HAP-1 (cell line): ENCODE measurements at places on chromosomes 2 and 18.
A peak's percentile ranks its signal among the peaks of the same experiment; 100 is the strongest.

DNA sequence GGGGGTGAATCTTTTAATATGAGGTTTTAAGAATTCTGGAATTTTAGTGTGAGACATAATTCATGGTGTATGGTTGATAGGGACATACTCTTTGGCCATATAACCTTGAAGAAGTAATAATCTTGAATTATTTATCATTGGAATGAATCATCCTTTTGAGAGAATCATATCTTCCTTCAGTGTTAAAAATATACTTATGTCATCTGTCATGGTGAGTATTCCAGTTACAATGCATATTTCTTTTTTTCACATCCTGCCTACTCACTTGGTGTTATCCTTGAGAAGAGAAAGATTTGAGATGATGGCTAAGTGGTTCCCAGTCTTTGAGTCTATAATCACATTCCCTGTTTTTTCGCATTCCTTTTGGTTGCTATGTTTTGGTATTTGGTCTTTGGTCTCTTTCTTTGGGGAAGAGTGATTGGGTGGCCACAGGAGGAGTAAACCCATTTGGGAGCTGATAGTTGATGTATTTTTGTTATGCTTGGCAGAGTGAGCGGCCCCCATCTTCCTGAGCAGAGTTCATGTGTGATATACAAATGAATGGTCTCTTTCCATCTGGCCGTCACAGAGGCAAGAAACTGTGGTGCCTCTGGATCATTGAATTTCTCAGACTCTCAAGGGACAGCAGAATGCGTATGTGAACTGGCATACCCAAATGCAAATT lies 21.6 kb downstream of the ASAP2 start:
- DNase-seq = no peak

GRCh38 chr2:85796341-85797262 lies 42.8 kb downstream of the ATOH8 start:
- no peak for DNase-seq

DNA sequence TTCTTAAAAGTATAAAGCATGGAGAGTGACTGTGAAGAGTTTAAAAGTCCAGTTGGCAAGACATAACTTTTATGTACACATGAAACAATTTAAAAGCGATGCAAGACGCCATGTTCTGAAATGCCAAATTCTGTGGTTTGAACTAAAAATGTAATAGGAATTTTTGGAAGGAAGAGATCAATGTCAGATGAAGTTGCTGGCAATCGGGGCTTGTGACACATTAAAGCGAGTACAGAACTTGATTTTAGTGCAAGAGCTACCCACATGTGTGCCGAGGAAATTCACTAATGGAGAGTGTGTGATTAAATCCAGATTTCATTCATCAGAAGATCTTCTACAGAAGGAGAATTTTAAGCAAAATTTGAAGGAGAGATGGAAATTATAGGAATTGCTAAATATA lies 220.2 kb upstream of the CCDC68 start:
- DNase-seq = no peak

GRCh38 chr2:190781604-190782198 lies 98.9 kb upstream of the GLS start:
- DNase-seq = peak; percentile 69

DNA sequence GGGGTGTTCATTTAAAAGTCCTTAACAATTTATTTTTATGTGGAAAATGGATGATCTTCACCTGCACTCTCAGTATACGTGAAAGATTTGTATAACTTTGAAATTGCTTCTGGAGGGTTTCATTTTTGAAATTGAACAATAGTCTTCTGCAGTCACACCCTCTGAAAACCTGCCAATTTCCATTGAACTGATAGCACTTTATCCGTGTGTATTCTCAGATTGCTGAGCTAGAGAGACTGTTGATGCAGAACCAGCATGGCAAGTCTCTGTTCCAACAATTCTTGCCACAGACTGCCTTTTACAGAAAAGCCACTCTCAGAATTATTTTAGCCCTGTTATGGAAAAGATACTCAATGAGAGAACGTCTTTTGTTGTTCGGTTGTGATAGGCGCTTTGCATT lies 6.6 kb upstream of the GULP1 start:
- DNase-seq = no peak

- peak; percentile 21 for DNase-seq
These were observed 725 bp downstream of the FBXO48 start for GRCh38 chr2:68466361-68466777.

- no peak for DNase-seq
These were observed 1.1 kb downstream of the EFHD1 start for GRCh38 chr2:232634206-232635150.

GRCh38 chr2:54945391-54946219 lies 104.6 kb downstream of the RTN4 start:
- DNase-seq = no peak

DNA sequence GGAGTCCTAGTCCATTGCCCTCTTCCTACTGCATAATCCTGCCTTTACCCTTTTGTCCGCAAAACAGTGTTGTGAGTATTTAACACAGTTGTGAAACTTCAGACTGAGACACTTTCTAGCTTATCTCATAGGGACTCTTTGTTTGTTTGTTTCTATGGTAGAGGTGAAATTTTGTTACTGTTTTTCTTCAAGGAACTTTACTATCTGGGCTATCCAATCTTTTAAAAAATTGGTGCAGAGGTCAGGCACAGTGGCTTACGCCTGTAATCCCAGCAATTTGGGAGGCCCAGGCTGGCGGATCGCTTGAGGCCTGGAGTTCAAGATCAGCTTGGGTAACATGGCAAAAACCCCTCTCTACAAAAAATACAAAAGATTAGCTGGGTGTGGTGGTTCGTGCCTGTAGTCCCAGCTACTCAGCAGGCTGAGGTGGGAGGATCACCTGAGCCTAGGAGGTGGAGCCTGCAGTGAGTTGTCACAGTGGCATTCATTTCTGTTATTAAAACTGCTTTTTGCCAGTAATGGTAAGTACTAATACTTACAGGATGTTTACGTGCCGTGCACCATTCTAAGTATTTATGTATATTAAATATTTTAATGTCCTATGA lies 18.8 kb downstream of the GMCL1 start:
- no peak for DNase-seq

GRCh38 chr2:1793001-1793867 lies 48.9 kb upstream of the PXDN start:
- DNase-seq = no peak

DNA sequence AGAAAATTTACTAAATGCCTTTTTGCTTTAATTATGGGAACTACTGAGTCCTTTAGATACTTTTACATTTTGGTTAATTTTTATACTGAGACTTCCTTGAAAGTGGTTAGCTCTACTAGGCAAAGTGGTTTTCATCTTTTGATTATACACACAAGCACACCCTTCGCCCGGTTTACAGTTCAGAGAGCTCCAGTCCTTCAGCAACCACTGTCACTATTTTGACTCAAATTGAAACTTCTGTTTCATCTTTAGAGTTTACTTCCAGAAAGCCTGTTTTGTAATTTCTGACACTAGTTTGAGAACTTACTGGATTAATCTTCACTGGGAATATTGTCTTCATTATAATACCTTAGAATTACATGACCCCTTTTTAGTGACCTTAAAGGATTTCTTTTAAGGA lies 140.3 kb upstream of the FOSL2 start:
- no peak for DNase-seq

DNA sequence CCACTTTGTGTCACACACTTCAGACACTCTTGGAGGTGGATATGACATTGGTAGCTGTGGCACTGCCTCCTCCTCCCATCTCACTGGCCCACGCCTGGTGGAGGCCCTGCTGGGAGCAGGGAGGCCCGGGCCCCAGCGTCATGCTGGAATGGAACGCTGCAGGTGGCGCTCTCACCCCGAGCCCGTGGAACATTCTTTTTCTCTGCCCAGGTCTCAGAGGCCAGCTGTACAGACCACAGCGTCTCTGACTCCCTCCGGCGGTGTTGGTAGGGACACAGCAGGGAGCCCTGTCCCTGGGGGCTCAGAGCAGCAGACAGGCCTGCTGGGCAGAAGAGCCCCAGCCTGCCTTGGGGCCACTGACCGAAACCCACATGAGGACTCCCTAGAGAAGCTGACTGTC lies 218.1 kb downstream of the TWIST2 start:
- DNase-seq = no peak

DNA sequence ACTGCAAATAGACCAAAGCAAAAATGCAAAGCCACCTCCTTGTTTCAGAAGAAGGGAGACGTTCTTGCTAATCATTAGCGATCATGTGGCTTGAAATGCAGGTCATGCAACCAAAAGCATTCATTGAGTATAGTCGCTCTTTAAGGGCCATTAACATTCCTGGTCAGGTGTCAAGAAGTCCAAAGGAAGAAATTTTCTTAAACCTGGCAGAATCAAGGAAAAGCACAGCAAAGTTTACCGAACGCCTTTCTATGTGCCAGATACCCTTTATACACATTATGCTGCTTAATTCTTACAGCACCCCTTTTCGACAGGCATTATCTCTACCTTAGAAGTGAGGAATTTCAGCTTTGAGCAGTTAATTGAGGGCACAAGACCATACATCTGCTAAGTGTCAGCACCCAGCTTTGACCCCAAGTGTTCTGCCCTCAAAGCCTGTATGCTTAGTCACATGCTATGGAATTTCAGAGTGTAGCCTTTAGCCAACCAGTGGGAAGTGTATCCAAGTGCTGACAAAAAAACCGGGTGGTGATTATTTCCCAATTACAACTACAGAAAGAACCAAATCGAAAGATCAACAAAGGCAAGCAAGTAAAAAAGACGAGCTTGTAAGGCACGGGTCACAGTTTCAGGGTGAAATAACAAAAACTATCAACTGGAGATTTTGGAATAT lies 70.8 kb downstream of the EPHA4 start:
- DNase-seq = no peak

GRCh38 chr2:172013396-172013795 lies 13.6 kb downstream of the METAP1D start:
- peak; percentile 94 for DNase-seq

DNA sequence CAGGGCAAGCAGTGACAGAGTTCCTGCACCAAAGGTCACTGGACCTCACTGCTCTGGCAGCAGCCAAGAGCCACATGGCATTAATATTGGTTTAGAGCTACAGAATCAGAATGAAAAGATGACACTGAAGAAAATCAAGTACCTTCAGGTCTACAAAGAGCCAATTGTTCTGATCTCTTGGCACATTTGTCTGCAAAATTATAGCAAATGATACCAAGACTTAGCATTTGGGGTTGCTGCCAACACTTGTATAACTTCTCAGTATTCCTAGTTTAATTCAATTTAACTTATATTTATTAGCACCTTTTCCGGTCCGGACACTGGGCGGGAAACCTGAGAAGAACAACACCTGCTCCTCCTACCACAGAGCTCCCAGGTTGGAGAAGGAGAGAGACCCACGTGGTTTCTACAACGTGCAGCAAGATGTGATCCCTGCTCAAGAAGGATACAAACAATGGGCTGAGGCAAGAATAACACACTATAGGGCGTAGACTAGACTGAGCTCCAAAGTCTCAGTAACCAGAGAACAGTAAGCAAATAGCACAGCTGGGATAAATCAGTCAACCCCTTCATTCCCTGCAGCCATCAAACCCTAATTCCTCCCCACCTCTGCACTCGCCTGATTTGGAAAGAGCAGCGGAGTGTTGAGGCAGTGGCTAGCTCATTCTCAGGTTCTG lies 2.4 kb downstream of the LRRC30 start:
- no peak for DNase-seq

- no peak for DNase-seq
These were observed 8.7 kb downstream of the CAPG start for GRCh38 chr2:85401464-85401805.

- DNase-seq = no peak
These were observed 49.0 kb upstream of the HAAO start for GRCh38 chr2:42841344-42841743.

DNA sequence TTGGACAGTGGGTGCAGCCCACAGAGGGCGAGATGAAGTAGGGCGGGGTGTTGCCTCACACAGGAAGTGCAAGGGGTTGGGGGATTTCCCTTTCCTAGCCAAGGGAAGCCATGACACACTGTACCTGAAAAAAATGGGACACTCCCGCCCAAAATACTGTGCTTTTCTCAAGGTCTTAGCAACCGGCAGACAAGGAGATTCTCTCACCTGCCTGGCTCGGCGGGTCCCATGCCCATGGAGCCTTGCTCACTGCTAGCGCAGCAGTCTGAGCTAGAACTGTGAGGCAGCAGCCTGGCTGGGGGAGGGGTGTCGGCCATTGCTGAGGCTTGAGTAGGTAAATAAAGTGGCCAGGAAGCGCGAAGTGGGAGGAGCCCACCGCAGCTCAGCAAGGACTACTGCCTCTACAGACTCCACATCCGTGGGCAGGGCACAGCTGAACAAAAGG lies 244.7 kb downstream of the NBAS start:
- no peak for DNase-seq

DNA sequence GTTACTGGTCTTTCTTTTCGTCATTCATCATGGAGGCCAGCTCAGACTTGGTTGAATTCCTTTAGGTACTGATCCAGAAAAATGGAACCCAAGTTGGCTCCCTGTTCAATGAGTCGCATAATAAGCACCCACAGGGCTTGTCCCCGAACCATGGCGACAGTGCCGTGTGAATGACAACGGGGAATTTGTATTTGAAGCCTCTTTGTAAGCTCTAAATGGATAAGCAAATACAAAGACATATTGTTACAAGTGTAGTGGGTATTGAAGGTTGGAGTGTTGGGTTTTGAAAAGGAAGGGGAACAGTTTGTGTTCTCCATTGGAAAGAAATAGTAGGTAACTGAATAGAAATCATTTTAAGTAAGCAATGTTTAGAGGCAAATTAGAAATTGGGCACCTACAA lies 288.9 kb downstream of the SLC4A3 start:
- no peak for DNase-seq

DNA sequence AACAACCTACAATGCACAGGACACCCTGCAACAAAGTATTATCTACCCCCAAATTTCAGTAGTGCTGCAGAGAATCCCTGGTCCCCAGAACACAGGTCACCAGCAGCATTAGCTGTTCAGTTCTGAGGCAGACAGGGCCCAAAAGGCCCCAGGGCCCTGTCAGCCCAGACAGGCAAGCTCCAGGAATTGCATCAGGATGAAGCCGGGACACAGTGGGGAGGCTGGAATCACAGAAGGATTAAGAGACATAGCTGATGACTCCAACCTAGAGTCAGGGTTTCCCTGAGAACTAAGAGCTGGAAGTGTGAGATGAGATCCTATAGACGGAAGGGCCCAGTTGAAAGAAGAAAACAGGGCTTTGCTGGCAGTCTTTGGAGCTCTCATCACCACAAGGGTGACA lies 148.1 kb downstream of the GALNT14 start:
- no peak for DNase-seq

GRCh38 chr18:48866028-48866733 lies 84.6 kb downstream of the SMAD7 start:
- no peak for DNase-seq

GRCh38 chr2:189179570-189179950 lies at the start of gene COL5A2:
TSS of gene COL5A2 (minus strand) at chr2:189179761. CDS start at chr2:189179604, 157 bp downstream.
- DNase-seq = peak; percentile 22

DNA sequence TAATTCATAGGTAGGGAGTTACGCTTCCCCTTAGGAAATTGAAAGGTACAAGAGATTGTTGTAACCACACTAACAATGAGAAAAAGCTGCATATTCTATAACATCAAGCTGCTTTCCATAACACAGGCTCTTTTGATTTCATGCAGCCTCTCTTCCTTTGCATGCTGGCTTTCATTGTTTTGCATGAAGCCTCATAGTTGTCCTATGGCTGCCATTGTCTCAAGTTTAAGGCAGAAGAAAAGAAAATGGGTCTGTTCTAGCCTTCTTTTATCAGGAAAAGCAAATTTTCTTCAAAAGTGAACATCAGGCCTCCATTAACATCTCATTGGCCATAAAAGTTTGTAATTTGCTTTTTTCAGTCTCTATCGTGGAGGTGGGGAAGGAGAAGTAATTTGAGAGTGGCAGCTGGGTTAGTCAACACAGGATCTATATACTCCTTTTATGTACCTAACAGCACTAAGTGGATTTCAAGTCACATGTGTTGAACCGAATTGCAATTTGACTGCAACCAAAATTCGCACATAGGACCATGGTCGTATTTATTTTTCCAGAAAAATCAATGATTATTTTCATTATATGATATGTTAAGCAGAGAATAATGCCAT lies 248.5 kb upstream of the RND3 start:
- DNase-seq = peak; percentile 85
